ENCODE measurements at places on chromosomes 3 and 15.

GRCh38 chr3:155701882-155702465 lies 42.9 kb downstream of the PLCH1 start:
- DNase-seq = peak; percentile 80

DNA sequence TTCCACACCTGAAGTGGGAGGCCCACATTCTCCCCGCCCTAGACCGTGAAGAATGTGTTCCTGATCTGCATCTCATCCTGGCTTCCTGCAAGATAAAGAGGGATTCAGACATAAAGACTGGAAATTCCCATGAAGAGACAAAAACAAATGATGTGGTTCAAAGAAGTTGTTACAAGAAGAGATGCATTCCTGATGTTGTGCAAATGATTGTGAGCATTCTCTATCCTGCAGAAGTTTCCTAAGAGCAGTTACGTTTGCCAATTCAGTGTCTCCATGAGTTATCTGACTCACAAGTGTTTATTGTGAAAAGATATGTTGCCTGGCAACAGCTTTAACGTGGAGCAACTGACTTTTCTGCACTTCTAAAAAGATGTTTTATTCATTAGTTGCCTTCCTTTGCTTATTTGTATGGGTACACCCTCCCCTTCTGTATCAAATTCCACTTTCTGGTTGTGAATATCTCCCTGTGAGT lies 107.8 kb downstream of the ZIC4 start:
- peak; percentile 28 for DNase-seq

DNA sequence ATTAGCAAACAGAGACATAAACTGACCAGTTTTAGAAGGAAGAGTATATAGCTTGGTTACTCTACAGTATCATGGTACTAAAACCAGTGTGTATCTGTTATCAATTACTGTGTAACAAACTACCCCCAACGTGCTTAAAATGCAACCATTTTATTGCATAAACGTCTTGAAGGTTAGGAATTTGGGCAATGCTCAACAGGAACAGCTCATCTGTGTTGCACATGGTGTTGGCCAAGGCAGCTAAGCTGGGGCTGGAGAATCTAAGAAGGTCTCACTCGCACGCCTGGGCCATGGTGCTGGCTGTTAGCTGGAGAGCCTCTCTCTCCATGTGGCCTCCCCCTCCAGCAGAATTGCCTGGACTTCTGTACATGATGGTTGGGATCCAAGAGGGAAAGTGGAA lies 81.2 kb upstream of the THBS1 start:
- no peak for DNase-seq

DNA sequence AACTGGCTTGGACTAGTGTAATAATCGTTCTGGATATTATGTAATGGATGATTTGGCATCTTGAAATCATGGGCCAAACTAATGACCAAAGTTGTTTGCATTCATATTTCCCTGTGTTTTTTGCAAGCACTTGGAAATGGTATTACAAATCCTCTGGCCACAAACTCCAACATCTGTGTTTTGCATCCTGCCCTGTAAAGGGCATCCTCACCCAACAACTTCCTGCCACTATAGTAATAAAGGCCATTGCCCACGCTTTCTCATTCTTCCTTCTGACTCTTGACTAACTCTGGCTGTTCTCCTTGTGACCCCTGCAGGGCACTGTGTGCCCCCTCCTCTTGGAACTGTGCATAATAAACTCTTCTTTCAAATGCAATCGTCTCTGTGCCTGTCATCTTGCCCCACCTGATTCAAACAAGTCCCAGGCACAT lies 25.4 kb upstream of the PSMD6 start:
- no peak for DNase-seq

- no peak for DNase-seq
Measured at GRCh38 chr3:7876741-7877297, 624.8 kb upstream of the LMCD1 start.

DNA sequence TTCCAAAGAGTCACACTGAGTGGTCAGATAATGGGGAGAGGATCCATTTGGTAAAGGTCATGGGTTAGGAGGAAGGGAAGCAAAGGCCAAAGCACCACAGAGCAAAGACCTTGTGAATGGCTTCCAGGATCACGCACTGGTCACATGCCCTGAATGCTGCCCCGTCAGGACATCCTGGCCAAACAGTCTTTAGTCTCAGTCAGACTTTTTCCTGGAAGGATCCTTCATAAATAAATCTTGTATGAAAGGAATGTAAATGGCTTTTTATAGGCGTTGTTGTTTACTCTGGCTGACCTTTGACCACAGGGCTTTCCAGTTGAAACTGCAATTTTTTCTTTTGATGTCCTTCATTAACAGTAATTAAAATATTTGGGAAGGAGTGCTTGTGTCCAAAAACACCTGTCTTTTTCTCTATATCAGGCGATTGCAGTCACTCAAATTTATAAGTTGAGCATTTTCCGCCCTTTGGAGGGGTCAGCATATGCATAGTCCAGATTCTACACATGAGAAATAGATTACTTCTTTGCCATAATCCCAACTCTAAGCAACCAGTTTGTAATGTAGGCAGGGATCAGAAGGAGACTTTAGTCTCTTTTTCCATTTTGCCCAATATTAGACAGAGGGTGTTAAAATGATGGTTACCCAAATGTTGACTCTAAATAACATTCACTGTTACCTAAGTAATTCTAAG lies 48.4 kb downstream of the CHAC1 start:
- no peak for DNase-seq

GRCh38 chr3:133730993-133731392 lies 15.2 kb upstream of the TF start:
- no peak for DNase-seq

GRCh38 chr3:76199382-76199781 lies 414.0 kb upstream of the ZNF717 start:
- DNase-seq = no peak

DNA sequence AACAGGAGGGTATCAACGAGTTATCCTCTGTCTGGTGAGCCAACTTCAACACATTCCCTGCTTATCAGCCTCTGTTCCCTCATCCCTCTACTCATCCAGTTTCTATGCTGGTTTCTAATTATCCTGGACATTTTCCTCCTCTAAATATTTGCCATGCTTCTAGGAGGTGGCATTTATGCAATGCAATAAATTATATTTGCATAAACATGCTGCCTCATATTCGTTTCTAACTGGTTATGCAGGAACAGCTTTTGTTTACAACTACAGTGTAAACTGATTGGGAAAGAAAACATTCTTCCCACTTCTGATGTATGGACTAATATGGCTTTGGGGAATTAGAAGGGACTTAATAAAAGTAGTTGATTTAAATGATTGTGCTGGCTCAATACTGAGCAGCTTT lies 122.3 kb downstream of the TFG start:
- DNase-seq = no peak

GRCh38 chr15:49467746-49468480 lies 44.9 kb downstream of the FGF7 start:
- no peak for DNase-seq

DNA sequence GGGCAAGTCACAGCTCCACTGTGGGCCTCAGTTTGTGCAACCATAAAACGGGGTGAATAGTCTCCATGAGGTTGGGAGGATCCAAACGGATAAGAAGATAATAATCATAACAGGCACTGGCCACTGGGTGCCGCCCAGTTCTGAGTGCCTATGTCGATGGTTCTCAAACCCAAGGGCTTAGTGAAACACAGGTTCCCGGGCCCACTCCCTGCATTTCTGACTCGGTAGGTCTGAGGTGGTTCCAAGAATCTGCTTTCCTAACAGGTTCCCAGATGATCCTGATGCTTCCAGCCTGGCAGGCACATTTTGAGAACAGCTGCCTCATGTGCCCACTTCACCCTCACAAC lies 21.2 kb downstream of the ALS2CL start:
- DNase-seq = no peak

GRCh38 chr15:94366781-94367180 lies 135.4 kb downstream of the MCTP2 start:
- DNase-seq = no peak

DNA sequence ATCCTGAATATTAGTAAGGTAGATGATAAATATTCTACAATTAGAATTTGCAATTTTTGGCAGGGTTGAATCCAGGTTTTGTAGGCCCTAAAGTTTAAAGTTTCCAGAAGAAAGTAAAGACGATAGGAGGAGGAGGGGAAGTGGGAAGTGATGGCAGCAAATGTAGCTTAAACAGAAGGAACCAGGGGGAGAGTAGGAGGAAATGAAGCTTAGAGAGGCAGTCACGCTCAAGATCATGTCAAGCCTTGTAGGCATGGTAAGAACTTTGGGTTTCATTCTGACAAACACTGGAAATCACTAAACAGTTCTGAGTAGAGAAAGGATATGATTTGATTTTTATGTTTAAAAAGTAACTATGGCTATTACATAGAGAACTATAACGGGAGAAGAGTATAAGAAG lies 63.9 kb downstream of the NR2E3 start:
- no peak for DNase-seq

GRCh38 chr3:137207616-137208015 lies 249.8 kb downstream of the IL20RB start:
- no peak for DNase-seq

DNA sequence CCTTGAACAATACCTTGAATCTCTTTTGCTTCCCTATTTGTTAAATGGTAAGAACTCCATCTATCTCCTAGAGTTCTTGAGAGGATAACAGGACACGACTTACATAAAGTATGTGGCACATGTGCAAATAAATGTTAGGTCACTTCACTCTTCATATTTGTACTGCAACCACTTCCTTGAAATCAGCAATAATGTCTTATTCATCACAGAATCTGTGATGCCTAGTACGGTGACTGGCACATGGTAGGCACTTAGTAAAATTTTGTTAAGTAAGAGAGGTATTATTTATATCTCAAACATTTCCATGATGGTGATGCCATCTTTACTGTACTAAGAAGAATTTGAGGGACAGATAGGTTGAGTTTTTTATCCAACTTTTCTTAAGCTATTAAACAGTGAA lies 14.3 kb downstream of the CD47 start:
- DNase-seq = no peak

DNA sequence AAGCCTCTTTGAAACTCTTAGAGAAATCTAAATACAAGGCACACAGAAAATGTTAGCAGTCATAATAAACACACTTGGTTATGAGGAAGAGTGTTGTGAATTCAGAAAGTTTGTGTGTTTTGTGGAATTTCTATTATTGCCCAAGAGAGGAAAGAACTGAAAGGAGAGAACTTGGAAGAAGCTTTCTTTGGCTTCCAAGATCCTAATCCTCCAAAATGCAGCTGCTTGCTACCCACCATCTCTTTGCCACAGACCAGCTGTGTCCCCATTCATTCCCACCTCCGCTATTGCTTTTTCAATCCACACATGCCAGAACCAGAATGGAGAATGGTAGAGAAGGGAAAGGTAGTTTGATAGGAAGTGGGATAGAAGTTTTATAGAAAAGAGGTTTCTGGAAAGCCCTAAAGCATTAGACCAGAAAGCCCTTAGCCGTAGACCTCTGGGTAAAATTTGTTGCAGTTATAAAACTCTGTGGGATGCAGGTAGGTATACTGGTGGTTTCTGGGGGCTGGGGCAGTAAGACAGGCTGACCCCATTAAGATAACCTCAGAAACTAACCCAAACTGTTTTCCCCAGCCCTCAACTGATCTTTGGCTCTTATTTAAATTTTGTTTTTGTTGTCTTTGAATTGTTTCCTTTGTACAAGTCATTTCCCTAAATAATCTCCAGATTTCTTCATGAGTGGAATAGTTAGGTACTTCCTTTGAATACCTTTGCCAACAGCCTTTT lies 108.5 kb downstream of the FILIP1L start:
- no peak for DNase-seq

DNA sequence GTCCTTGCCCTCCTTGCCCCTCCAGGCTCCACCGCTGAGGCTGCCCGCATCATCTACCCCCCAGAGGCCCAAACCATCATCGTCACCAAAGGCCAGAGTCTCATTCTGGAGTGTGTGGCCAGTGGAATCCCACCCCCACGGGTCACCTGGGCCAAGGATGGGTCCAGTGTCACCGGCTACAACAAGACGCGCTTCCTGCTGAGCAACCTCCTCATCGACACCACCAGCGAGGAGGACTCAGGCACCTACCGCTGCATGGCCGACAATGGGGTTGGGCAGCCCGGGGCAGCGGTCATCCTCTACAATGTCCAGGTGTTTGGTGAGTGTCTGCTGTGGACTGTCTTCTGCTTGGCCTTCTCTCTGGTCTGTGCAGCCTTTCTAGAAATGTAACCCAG lies 61.0 kb downstream of the BOC start:
- no peak for DNase-seq

DNA sequence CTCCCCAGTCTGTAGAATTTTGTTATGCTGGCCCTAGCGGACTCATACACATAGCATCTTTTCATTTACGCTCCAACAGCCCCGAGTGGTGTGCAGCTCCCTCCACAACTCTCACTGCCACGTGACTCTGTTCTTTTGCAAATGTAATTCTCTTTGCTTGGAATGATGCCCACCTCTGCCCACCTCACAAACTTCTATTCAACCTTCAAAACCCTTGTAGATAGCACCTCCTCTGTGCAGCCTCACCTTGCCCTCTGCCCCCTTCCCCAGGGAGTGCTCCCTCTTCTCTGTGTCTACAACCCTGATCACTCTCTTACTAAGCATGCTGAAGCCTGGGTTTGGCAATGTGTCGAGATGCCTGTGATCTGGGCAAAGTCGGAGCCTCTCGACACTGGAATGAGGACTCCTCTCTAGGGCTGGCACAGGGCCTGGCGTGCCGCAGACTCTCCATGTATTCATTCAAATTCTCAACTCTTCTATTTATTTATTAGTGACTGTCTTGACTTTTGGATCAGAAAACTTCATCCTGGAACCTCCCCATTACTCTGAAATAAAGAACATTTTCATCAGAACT lies 73.5 kb downstream of the MGLL start:
- DNase-seq = no peak

- DNase-seq = no peak
Measured at GRCh38 chr3:55605443-55606236, 118.5 kb upstream of the WNT5A start.

DNA sequence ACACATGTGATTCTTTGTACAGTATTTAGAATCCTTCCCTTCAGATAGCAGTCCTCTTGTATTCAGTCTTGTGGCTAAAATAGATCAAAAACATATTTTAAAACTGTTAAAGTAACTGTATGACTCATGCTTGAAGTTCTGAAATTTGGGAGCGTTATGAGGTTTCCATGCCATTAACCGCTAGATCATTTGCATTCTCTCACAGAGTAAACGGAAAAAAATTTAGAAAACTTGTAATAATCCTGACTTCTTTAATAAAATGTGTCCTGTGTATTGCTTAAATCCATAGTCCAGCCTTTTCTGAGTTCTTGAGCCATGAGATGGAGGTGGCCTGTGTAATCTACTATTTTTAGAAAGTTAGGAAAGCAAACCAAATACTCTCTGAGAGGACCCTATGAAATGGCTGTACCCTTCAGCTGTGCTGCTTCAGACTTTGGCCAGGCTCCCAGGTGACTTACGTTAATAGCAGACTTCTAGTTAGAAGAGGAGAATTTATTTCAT lies 33.8 kb downstream of the MBNL1 start:
- DNase-seq = no peak

GRCh38 chr3:140342668-140343067 lies 335.2 kb upstream of the TRIM42 start:
- no peak for DNase-seq

DNA sequence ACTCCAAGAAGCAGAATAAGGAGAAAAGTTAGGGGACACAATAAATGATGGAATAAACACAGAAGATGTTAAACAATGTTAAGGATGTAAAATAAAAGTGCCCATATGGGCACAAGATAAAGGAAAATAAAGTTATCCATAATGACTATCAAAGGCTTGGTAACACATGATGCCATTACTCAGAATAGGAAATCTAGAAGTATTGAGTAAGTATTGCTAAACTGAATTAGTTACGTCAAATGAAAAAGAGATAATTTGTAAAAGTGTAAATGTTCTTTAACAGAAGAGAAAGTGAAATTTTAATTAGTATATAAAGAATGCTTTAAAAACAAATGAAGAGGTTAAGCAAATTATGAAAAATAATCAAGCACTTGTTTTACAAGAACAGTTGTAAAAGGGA lies 6.7 kb downstream of the COPS2 start:
- no peak for DNase-seq

GRCh38 chr3:195613468-195614069 lies 29.8 kb upstream of the APOD start:
- DNase-seq = no peak
